Activated CD4-positive, CD25-positive, alpha-beta regulatory T cell treated with anti-CD3 and anti-CD28 coated beads, Interleukin-2, amount 50 U/mL, for 24 hours (primary cell): ENCODE measurements at places on chromosomes 6 and 20.

DNA sequence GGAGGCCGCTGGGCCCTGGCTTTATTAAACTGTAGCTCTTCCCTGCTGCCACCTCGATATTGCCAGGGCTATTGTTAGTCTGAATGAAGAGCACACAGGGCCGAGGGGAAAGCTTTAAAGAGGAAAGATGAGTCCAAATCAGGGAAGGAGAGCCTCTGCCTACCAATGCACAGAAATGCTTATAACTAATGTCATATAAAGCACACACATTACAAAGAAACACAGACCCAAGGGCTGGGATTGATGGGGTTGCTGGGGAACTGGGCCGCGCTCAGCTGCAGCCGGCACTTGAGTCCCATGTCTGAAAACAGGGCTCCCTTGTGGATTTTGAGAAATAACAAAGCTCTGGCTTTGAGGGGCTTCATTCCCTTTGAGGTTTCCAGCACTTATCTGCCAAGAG, 232.6 kb downstream of the CD83 start:
- no peak for ATAC-seq

GRCh38 chr6:116511424-116512110, at the start of gene CALHM5:
CALHM5 (plus strand) TSS chr6:116511639; CDS start chr6:116511697, 58 bp downstream.
- ATAC-seq = no peak

DNA sequence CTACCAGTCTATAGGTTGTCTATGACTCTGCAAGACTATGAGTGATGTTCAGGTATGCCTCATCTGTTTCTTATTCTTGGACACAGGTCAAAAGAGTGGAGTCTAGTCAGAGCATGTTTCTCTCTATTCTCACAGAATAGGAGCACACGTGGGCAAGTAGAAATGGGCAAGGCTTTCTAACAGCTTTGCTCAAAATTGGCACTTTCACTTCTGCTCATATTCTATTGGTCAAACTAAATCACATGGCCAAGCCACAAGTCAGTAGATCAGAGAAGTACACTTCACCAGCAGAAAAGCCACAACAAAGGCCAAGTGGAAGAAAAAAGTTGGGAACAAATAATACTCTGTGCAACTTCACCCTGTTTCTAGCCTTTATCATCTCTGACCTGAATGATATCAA, 354.5 kb upstream of the SYNCRIP start:
- no peak for ATAC-seq

DNA sequence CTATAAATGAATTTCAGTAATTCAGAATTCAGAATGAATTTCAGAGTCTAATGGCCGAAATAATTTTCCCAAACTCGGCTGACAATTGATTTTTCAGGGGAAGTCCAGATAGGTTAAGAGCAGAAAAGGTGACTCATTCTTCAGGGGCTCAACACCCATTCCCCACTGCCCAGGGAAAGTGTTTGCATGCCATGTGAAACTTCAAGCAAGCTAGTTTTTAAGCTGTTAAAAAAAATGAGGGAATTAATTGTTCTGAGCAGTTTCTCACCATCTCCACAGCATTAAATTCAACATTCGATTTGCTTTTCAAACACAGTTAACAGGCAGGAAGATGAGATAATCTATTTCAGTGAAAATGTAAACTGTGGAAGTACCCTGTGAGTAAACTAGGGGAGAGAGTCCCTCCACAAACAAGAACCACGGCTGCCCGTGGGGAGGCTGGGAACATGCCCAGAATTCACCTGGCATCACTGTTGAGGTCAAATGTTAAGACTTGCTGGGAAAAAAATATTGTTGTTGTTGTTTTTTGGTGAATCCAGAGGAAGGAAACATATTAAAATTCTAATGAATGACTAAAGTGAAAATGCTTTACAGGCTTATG, 650.8 kb upstream of the AGPAT4 start:
- ATAC-seq = no peak

DNA sequence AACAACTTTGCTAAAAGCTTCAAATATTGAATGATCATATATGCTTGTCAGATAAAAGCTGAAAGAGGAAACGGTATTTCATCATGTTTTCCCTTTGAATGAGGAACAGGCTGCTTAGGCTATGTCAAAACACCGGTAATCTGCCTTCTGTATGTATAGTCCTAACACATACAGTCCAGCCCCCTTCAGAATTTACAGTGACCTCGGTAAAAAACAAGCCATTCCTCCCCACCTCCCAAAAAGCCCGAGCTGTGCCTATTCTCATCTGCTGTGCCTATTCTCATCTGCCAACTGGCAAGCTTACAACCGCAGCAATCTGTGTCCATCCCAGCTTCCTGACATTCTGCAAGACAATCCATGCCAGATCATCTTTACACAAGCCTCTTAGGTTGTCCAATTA, 26.8 kb upstream of the UBE2J1 start:
- ATAC-seq = no peak

GRCh38 chr6:131427434-131428058, 145.5 kb upstream of the ARG1 start:
- no peak for ATAC-seq

DNA sequence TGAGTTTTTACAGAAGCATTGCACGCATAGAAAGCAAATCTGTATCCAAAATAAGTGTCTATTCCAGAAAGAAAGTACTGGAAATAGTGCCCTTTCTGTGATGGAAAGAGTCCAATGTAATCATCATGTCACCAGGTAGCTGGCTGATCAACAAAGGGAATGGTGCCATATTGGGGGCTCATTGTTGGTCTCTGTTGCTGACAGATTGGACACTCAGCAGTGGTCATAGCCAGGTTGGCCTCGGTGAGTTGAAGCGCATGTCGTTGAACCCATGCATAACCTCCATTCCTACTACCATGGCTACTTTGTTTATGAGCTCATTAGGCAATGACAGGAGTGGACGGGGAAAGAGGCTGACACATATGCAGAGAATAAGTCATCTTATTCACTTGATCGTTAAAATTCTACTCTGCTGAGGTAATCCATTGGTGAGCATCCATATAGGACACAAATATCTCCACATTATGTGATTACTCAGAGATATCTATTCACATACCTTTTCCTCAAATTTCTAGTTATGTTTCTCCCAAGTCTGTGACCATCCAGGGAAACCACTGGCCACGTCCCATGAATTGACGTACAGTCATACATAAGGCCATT, 560.5 kb downstream of the HAO1 start:
- ATAC-seq = no peak

DNA sequence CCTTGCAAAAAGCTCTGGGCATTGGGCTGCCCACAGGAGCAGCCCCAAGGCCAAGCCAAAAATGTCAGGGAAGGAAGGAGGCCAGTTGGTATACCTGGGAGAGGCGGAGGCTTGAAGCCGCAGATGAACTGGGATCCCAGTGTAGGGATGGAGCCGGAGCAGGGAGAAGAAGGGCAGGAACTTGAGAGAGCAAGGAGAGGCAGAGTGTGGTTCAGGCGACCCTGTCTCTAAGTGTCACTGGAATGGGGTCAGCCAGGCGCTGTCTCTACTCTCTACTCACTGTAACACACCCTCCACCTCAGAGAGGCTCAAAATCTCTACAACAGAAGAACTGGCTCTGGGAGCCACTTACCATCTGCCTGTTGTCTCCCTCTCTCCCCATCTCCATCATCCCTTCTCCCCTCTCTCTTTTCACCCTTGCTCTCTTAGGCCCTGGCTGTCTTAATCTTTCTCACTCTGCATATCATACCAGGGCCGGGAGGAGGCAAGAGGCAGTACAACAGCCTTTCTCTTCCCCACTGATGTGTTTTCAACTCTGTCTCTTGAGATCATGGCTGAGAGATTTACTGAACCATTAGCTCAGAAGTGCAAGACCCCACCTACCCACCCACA, 93.3 kb downstream of the CRYBG1 start:
- ATAC-seq = no peak

DNA sequence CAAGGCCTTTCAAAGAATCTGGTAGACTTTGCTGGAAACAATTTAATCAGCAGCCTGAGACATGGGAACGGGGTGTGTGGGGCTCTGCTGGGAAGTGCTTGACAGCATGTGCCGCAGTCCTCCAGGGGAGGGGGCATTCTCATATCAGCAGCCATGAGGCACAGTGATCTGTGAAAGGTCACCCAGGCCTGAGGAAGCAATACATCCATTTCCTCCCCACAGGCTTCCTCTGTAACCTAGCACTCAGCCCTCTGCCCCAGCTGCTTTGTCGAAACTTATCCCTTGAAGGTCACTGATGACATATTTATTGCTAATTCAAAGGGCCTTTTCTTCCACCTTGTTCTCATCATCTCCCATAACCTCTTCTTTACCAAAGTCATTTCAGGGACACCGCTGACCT, 103.3 kb downstream of the TNFAIP3 start:
- peak; percentile 65 for ATAC-seq

GRCh38 chr6:75830959-75831885, 82.2 kb downstream of the MYO6 start:
- peak; percentile 68 for ATAC-seq

DNA sequence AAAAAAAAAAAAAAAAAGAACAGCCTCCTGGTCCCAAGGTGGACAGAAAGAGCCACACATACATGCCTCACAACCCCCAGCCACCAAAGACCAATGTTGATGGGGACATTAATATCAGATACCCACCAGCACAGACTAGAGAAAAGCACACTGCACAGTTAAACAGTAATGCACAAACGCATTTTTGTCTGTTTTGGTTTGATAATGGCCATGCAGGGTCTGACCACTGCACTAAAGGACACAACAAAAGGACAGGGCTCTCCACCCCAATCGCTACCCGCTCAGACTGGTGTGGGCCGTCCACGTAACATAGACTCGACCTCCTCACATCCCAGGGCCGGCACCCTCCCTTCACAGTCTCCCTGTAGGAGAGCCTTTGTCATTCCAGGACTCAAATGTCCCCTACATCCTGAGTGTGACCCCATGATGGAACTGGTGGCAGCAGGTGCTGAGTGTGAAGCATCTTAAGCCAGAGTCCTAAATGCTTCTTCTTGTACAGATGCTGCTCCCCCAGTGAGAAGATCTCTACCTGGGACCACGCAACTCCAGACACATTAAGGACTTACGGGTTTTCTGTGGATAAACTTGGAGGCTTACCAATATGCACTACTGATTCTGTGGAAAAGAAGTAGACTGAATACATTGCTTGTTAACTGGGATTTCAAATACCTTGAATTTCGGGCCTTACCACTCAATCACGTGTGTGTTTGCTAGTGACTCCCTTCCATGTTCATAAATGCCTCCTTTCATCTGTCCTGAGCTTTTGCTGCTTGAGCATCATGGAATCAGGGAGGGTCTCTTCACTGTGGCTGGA, 28.0 kb downstream of the RRBP1 start:
- ATAC-seq = no peak

DNA sequence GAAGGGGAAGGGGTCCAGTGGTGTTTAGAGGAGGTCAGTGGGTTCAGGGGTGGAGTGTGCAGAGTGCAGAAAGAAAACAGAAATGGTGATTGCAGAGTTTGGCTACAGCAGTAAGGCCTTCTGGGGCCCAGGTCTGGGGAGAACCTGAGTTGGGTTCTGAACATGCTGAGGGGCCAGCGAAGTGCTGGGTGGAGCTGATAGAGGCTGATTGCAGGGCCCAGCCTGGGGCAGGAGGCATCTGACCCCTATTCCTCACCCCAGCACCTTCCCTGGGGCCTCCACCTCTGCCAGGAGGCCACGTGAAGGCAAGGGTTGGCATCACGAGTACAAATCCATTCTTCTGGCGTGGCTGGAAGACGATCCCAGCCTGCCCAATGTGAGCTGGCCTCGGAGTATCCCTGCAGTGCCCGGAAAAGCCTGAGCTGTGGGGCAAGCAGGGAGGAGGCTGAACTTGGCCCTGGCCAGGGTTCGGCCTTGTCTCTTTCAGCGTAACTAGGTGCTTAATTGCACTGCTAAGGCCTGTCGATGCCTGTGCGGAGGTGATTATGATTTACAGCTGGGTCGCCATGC, 35.3 kb downstream of the VSTM2L start:
- no peak for ATAC-seq

GRCh38 chr6:75524322-75524972, 30.8 kb upstream of the FILIP1 start:
- ATAC-seq = no peak
